ENCODE measurements at places on chromosomes 2 and 18.
A peak's percentile ranks its signal among the peaks of the same experiment; 100 is the strongest.

DNA sequence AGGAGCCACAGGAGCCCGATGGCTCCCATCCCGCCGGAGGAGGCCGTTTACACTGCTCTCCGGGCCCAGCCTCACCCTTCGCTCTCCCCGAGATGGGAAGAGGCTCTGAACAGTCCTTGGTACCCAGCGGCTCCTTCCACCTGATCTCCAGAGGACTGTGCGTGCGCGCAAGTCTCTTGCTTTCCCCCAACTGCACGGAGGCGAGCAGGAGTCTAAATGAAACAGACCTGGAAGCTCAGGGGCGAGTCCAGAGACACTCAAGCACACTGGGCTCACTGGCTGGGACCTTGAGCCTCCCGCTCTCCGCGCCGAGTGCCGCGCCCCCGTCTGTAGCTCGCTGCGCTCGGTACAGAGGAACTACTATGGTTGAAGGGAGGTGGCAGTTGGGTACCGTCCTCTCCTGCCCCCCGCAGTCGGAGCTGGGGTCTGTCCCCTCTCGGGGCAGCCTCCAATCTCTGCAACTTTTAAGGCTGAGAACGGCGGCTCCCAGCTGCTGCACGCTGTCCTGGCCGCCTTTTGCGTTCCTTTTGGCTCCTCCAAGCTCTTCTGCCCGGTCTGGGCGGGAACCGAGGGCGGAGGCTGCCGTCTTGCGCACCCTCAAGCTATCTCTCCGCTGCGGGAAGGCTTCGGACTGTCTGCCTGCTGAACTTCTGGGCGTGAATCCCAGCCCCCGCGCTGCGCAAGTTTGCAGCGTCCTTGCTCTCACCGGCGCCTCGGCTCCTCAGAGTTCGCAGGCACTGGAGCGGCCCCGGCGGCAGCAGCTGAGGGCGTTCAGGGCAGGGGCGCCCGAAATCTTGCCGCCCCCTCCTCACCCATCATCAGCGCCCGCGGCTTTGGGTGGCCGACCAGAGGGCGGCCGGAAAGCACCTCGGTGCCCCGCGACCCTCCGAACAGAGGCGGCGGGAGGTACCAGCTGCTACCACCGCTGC lies 491 bp downstream of the ALK start:
- H3K4me1 ChIP-seq = no peaks in the 10 kb centered on the region
- no peak for DNase-seq
- peaks cover 46% of the 10 kb centered on the region for H3K27me3 ChIP-seq
- H3K4me3 ChIP-seq = no peak overlapping the region

GRCh38 chr2:69222953-69223658 lies 163.9 kb downstream of the GFPT1 start:
- no peaks in the 10 kb centered on the region for H3K4me1 ChIP-seq
- H3K36me3 ChIP-seq = no peaks in the 10 kb centered on the region
- peaks cover 20% of the 10 kb centered on the region for H3K27me3 ChIP-seq
- DNase-seq = no peak
- H3K27ac ChIP-seq = no peak overlapping the region

- H3K27ac ChIP-seq = no peak overlapping the region
- no peak for DNase-seq
- no peaks in the 10 kb centered on the region for H3K36me3 ChIP-seq
- no peaks in the 10 kb centered on the region for H3K27me3 ChIP-seq
Measured at GRCh38 chr2:20487392-20488174, 40.7 kb downstream of the RHOB start.

- H3K4me3 ChIP-seq = no peak overlapping the region
- no peak overlapping the region for H3K27ac ChIP-seq
- no peaks in the 10 kb centered on the region for H3K27me3 ChIP-seq
- peaks cover 2% of the 10 kb centered on the region for H3K36me3 ChIP-seq
- no peaks in the 10 kb centered on the region for H3K4me1 ChIP-seq
- no peak for DNase-seq
Measured at GRCh38 chr2:186610785-186611184, 20.9 kb downstream of the ITGAV start.

DNA sequence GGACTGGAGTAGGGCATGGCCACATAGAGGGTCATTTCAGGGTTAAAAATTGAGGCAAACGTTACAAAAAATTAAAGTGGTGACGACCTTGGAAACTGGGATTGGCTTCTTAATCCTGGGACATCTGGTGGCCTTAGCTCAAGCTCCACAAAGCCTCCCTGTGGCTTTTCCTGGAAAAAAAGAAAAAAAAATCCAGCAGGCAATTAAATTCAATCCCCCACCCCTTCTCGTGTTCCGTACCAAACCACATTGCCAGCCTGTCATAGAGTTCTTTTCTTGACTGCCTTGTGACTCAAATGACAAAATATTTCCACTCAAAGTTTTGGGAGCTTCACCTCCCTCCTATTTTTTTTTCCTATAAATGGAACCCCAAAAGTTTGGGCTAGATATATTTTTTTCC lies 195.6 kb downstream of the HRH4 start:
- no peak overlapping the region for H3K27ac ChIP-seq
- H3K36me3 ChIP-seq = no peaks in the 10 kb centered on the region
- no peak for DNase-seq
- H3K4me3 ChIP-seq = no peak overlapping the region
- peaks cover 13% of the 10 kb centered on the region for H3K4me1 ChIP-seq

GRCh38 chr18:23165271-23166068 lies 30.2 kb downstream of the CABLES1 start:
- H3K27me3 ChIP-seq = peaks cover 6% of the 10 kb centered on the region
- no peaks in the 10 kb centered on the region for H3K36me3 ChIP-seq
- H3K4me3 ChIP-seq = no peak overlapping the region
- peaks cover 14% of the 10 kb centered on the region for H3K4me1 ChIP-seq
- no peak overlapping the region for H3K27ac ChIP-seq

DNA sequence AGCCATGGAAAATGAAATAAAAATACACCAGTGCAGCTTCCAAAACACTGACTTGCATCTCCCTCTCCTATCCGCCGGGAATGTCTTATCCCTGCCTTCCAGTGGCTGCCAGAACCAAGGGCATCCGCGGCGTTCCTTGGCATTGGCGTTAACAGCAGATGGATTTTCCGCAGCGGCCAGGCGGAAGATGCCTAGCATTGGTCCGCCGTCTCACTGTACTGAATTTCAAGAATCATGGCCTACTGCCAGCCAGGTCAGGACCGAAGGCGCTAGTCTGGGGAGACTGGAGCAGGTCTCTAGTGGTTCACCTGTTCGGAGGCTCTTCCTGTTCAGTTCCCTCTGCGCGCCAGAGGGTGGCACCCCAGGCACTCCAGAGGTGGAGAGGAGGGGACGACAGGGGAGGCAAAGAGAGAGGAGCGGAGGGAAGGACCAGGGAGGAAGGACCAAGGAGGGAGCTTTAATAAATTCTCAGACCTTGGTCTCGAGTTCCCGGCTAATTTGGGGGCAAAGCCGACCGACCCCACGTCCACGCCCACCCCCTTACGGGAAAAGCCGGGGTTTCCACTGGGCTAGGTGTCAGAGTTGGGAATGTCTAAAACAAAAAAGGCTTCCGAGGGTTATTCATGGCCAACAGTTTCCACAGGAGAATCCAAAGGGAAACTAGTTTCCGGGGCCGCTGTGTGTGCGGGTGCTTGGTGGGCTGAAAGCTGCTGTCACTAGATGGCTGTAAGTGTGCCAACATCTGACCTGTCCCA lies 3.7 kb upstream of the BCL2L11 start:
- peaks cover 56% of the 10 kb centered on the region for H3K27me3 ChIP-seq
- DNase-seq = peak; percentile 79
- H3K27ac ChIP-seq = no peak overlapping the region
- peak overlapping the region; percentile 73 for H3K4me3 ChIP-seq
- H3K36me3 ChIP-seq = peaks cover 1% of the 10 kb centered on the region
- peaks cover 44% of the 10 kb centered on the region for H3K4me1 ChIP-seq

DNA sequence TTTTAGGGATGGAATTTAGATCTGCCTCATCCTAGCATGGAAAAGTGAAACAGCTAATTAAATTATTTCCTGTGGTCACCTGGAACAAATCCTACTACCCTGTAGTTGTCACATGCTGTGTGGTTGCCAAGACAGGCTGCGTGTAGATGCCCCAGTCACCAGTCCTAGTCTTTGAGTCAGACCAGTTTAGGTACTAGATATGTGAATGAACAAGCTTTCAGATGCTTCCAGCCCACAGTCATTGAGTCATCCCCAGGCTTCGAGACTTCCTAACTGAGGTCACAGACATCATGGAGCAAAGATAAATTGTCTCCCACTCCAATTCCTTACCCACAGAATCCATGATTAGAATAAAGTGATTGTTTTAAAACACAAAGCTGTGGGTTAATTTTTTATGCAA lies 35.8 kb upstream of the GRB14 start:
- DNase-seq = no peak
- no peak overlapping the region for H3K4me3 ChIP-seq
- no peak overlapping the region for H3K27ac ChIP-seq
- H3K36me3 ChIP-seq = no peaks in the 10 kb centered on the region
- no peaks in the 10 kb centered on the region for H3K27me3 ChIP-seq
- H3K4me1 ChIP-seq = no peaks in the 10 kb centered on the region

- H3K27ac ChIP-seq = no peak overlapping the region
- no peaks in the 10 kb centered on the region for H3K36me3 ChIP-seq
- H3K4me1 ChIP-seq = no peaks in the 10 kb centered on the region
- H3K4me3 ChIP-seq = no peak overlapping the region
Measured at GRCh38 chr2:54318821-54319220, 62.8 kb upstream of the TSPYL6 start.

GRCh38 chr2:43039376-43040080 lies 186.9 kb downstream of the ZFP36L2 start:
- peaks cover 2% of the 10 kb centered on the region for H3K4me1 ChIP-seq
- H3K4me3 ChIP-seq = no peak overlapping the region
- H3K27ac ChIP-seq = no peak overlapping the region
- H3K36me3 ChIP-seq = no peaks in the 10 kb centered on the region

DNA sequence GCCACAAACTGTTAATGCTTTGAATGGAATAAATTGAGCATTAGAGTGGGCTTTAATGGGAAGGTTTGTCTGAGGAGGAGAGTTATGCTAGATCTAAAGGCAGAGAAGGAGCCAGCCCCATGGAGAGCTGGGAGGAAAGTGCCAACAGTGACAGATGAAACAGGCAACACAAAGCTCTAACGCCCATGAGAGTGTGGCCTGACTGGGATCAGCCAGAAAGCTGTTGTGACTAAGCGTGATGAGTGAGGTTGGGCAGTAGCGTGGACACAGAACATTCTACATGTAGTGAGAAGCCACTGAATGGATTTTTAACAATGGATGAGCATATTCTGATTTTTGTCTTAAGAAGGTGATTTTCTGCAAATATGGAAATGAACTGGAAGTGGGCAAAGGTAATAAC lies 185.3 kb upstream of the SIX2 start:
- no peak overlapping the region for H3K27ac ChIP-seq
- H3K36me3 ChIP-seq = no peaks in the 10 kb centered on the region
- H3K27me3 ChIP-seq = peaks cover 18% of the 10 kb centered on the region
- DNase-seq = no peak
- H3K4me1 ChIP-seq = no peaks in the 10 kb centered on the region
- H3K4me3 ChIP-seq = no peak overlapping the region

DNA sequence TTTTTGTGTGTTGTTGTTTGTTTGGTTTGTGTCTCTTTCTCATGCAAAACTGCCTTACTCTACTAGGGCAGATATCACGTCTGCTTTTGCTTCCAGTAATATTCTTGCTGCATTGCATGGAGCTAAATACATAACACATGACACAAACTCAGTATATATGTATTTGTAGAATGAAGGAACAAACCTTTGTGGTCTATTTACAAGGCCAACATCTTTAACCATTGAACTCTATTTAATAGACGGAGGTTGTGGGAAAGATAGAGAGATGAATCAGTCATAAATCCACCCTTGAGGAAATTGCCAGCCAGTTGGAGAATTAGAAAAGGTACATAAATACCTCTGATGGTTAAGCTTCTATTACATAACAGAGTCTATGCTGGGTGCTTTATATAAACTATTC lies 26.0 kb upstream of the IL1RL1 start:
- peaks cover 11% of the 10 kb centered on the region for H3K36me3 ChIP-seq
- H3K4me1 ChIP-seq = peaks cover 20% of the 10 kb centered on the region
- no peak overlapping the region for H3K4me3 ChIP-seq

- DNase-seq = no peak
- H3K36me3 ChIP-seq = no peaks in the 10 kb centered on the region
- no peaks in the 10 kb centered on the region for H3K27me3 ChIP-seq
Measured at GRCh38 chr2:23694058-23695045, 232.6 kb downstream of the ATAD2B start.

- H3K4me3 ChIP-seq = peak overlapping the region; percentile 88
- DNase-seq = no peak
- no peak overlapping the region for H3K27ac ChIP-seq
Measured at GRCh38 chr2:120254178-120254577, 1.5 kb downstream of the RALB start.

DNA sequence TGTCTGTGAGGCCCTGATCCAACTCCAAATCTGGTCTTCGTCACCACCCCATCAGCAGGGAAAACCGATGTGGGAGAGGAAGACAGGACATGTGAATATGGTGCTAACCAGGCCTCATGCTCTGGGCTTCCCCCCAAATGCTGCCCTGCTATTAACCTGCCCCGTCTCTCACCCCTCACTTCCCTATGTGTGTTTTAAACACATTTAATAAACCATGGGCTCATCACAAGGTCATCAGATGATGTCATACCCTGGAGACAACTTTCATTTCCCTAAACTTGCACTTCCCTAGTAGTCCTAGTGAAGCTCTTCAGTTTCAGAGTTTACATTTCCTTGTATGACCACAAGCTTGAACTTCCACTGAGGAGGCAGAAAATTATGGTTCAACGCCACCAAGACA lies 49.9 kb downstream of the CD8B2 start:
- H3K27me3 ChIP-seq = peaks cover 1% of the 10 kb centered on the region
- no peak for DNase-seq
- H3K36me3 ChIP-seq = no peaks in the 10 kb centered on the region

DNA sequence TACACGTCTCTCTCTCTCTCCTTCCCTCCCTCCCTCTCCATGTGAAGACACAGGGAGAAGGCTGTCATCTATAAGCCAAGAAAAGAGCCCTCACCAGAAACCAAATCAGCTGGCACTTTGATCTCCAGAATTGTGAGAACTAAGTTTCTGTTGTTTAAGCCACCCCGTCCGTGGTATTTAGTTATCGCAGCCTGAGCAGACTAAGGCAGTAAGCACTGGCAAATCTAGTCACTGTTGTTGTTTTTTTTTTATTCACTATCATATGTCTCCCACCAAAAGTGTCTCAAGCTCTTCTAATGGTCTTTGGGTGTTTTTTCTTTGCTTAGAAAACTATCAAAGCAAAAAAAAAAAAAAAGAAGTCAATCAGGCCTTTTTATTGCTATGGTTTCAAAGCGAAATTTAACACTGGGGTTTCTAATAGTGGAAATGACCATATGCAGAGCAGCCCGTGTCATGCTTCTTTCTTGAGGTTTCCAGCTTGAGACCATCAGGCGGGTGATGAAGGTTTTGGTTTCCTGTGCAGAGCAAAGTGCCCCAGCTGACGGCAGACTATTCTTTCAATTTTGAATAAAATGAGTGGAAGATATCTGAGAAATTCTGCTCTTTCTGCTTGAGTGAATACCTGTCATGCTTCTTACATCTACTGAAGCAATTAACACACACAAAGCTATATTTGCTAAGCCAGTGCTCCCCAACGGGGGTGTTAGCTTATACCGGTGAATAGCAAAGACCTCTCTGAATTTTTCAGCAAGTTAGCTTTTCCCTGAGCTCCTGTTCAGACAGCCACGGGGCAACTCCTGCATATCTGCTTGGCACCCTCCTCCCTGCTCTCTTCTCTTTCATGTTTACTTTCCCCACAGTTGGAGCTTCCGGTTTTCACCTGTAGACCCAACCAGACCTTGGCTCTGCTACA lies 394.1 kb upstream of the ATP5MC3 start:
- DNase-seq = peak; percentile 43
- peaks cover 16% of the 10 kb centered on the region for H3K4me1 ChIP-seq

- no peaks in the 10 kb centered on the region for H3K27me3 ChIP-seq
- peaks cover 3% of the 10 kb centered on the region for H3K4me1 ChIP-seq
- DNase-seq = no peak
- H3K27ac ChIP-seq = no peak overlapping the region
Measured at GRCh38 chr18:21760321-21760720, 19.7 kb downstream of the MIB1 start.

All from activated CD8-positive, alpha-beta T cell treated with anti-CD3 and anti-CD28 coated beads, Interleukin-2, amount 10 ng/mL, durations not matched to agents 7 days and 5 days (primary cell).